ENCODE measurements at places on chromosomes 5 and 9. TPM values are rescaled to one million over a fixed set of nuclear protein-coding genes. Genes with fewer than 3 reads are reported as not detected.

DNA sequence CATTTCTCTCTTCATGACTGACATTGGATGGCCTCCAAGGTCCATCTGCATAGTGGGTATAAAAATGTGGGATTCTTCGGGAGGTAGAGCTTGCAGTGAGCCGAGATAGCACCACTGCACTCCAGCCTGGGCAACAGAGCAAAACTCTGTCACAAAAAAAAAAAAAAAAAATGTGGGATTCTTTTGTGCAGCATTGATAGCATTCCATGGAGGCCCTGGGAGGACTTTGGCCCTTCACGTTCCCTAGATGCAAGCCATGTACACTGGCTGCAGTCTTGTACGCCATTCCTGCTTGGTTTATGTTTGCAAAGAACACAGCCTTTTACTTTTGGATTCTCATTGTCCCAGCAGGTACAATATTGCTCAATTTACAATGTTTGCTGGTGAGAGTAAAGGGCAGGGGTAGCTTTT lies 157.8 kb downstream of the SLCO4C1 start:
- DNase-seq, result no peak

GRCh38 chr9:98418578-98419259 lies 163.3 kb upstream of the TBC1D2 start:
- no peak for DNase-seq

GRCh38 chr9:97459326-97459725 lies 42.1 kb upstream of the TMOD1 start:
- DNase-seq, result no peak

DNA sequence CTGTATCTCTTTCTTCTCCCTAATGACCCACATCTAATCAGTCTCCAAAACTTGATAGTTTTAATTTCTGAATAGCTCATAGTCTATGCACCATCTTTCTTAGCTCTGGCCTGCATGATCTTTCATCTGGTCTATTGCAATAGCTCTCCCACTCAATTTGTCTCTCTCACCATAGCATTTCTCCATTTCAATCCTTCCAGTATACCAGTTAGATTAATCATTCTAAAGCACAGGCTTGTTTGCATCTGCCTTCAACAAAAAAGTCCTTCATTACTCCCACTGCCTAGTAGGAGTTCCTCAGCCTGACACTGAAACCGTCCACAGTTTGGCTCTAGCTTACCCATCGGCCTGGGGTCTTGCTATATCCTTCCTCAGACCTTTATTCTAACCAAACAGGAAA lies 344.9 kb downstream of the ENC1 start:
- DNase-seq, result no peak

- no peak for DNase-seq
Observed at GRCh38 chr5:79416499-79416898, 97.4 kb downstream of the HOMER1 start.

- DNase-seq, result no peak
Observed at GRCh38 chr5:59786334-59786805, 107.2 kb downstream of the PDE4D start.

DNA sequence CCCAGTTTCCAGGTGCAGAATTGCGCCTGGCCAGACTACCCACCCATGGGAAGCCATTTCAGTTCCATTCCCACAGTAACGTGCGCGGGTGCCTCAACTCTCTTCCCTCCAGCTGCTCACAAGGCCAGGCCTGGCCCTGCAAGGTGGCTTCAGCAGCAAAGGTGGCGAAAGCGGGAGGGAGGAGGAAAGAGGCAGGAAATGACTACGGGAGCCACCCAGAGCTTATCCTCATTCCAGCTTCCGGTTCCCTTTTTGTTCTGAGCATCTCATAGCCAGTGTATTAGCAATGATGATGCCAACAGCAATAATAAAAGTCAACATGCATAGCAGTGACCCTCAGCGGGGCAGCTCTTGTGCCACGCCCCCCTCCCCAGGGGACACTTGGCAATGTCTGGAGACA lies 101.5 kb upstream of the BOD1 start:
- no peak for DNase-seq

- no peak for DNase-seq
Observed at GRCh38 chr5:134540747-134541733, 15.6 kb downstream of the JADE2 start.

DNA sequence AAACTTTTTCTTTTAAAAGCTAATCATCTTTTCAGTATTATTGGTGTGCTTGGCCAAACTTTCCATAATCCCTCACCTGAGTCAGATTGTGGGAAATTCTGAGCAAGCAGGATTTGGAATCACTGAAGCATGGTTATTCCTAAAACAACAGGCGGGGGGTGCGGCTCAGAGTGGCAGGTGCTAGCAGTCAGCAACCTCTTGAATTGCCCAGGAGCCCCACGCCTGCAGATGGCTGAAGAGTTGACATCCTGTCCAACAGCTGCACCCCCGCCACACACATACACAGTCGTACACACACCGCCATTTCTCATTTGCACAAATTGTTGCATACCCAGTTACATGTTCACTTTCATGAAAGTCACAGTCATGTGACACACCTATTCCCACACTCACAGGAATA lies 96.6 kb downstream of the LHX2 start:
- DNase-seq, result no peak

GRCh38 chr5:126138281-126138931 lies 284.8 kb upstream of the GRAMD2B start:
- DNase-seq, result no peak

DNA sequence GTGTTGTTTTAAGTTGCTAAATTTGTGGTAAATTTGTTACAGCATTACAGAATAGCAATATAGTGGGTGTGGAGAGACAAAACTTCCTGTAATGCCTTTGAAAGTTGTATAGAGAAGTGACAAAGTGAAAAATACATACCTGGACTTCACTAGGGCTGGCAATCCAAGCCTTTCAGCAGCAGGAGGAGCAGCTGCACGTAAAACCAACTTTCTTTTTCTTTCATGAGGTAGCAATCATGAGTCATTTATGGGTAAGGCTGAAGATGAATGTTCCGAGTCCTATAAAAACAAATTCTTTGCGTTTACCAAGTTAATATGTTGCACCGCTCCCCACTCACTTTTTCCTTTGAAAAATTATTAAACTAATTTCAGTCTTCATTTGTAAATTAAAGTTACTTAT lies 1138.2 kb downstream of the TAF11L14 start:
- no peak for DNase-seq

DNA sequence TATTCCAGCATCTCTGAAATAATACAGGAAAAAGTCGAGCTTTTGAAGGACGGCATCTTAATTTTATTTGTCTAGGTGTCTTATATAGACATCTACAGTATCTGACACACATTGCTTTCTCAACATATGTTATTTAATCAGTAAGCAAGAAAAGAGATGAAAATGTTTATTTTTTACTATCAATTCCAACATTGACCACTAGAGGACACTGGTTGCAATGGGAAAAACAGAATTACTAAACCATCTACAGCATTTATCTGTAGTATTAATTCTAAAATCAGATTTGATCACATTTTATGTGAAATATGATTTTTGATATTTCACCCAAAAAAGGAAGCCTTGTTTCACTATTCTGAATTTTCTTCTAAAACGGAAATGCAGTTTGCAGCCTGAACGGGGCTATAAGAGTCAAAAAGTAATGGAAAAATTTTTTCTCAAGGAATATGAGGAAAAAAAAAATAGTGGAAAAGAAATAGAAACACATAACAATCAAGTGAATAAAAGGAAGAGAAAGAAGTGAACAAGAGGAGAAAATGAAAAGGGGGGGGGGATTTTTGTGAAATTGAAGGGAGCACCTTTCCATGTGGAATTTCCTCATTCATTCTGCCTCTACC lies 98.6 kb downstream of the OSTF1 start:
- no peak for DNase-seq

DNA sequence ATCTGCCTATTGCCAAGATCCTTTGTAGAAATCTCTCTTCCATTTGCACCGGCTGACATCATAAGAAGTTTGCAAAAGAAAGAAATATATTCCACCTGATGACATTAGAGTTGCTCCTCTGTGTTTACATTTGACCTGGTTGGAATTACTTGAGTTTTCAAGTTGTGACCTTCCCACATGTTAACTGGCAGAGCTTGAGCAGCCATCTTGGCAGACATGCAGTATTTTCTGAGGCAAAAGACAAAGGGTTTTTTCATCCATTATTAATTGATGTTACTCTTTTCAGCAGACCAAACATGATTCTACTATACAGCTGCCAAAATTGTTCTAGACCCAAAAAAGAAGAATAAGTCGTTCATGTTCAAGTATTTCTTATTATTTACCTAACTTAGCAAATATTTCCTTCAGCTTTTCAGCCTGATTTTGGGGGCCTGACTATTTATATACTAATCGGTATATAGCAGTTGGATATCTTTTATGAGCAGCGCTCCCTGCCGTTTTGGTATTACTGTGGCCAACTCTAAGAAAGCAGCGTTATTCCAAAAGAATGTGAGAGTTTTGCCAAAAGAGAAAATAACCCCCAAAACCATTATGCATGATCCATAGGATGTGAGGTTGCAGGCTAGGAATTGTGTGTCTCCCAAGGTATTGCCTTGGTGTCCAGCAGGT lies 212.9 kb downstream of the PBX3 start:
- DNase-seq, result no peak

GRCh38 chr5:68419637-68420452 lies 204.3 kb downstream of the PIK3R1 start:
- no peak for DNase-seq

GRCh38 chr5:106974272-106974671 lies 696.5 kb downstream of the EFNA5 start:
- DNase-seq, result no peak

- no peak for DNase-seq
Observed at GRCh38 chr5:13511442-13511841, 433.0 kb downstream of the DNAH5 start.

GRCh38 chr9:72592502-72593403 lies 71.3 kb downstream of the TMC1 start:
- DNase-seq, result no peak

DNA sequence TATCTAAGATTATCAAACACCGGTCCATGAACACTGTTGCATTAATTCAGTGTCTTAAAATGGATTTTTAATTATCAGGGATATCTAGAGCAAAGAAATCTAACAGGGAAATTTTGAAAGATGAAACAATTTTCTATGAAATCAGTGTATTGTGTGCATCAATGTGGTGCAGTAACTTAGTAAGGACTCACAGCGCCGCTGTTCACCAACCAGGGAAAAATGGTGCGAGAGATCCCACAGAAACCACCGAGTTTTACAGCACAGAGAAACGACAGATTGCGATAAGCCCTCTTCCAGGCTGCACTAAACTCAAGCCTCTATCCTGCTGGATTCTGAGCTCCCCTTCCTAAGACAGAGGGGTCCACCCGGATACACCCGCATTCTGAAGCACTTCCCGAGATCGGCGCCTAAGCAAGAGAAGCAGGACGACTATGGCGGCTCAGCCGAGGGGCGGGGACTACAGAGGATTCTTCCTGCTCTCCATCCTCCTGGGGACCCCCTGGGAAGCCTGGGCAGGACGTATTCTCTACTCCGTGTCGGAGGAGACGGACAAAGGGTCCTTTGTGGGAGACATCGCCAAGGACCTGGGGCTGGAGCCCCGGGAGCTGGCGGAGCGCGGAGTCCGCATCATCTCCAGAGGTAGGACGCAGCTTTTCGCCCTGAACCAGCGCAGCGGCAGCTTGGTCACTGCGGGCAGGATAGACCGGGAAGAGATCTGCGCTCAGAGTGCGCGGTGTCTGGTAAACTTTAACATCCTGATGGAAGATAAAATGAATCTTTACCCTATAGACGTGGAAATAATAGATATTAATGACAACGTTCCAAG lies at the start of gene PCDHGA7:
PCDHGA7 (plus strand) TSS at position 274 of the 826 bp plus-strand sequence; CDS start at position 432, 158 bp downstream.
- DNase-seq, result no peak

- no peak for DNase-seq
Observed at GRCh38 chr9:103992938-103993579, 101.0 kb upstream of the SMC2 start.

GRCh38 chr5:158848634-158849033 lies 251.1 kb downstream of the EBF1 start:
- DNase-seq, result no peak

DNA sequence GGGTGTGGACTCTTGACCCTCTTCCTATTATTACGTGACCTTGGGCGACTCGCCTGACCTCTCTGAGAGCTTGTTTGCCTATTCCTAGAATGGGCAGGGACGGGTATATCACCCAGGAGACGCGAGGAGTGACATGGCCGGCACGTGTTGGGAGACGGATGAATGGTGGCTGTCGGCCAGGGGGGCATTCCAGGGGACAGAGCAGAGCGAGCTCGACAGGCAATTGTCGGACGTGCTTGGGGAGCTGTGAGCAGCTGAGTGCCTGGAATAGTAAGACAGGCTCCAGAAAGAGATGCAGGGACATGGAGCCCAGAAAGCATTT lies 29.3 kb upstream of the UNC5A start:
- DNase-seq, result no peak

DNA sequence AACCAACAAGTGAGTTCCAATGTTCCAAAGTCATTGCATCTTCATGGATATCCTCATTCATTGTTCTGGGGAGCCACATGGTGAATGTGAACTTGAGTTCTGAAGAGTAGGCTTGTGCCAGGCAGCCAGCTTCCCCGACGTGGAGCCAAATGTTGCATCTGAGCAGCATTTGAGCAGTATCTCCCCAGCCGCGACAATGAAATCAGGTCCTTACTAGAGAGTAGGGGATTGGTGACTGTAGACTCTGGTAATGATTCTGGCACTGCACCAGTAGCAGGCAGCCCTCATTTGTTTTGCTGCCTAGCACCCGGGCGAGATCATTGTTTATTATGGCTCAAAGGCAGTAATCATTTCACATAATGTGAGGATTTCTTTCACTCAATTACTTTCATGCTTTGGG lies 451.4 kb upstream of the C9orf72 start:
- no peak for DNase-seq

CDO1 gene
- 16.0 TPM for total RNA-seq

TMC1 gene
- total RNA-seq, result not detected

SPINK14 gene
- not detected for total RNA-seq

SLC6A18 gene
- total RNA-seq, result not detected

RMND5B gene
- total RNA-seq, result 51.6 TPM

RAI14 gene
- 30.7 TPM for total RNA-seq

PITX1 gene
- 141 TPM for total RNA-seq

CEP120 gene
- 16.9 TPM for total RNA-seq

PHF24 gene
- total RNA-seq, result 0.25 TPM

GNE gene
- 16.0 TPM for total RNA-seq

LECT2 gene
- not detected for total RNA-seq

RIGI gene
- 11.3 TPM for total RNA-seq

BARX1 gene
- total RNA-seq, result not detected
